Hair follicle dermal papilla cell (primary cell): ENCODE measurements at places on chromosomes 6 and 20. TPM values are rescaled to one million over a fixed set of nuclear protein-coding genes. Genes with fewer than 3 reads are reported as not detected.

The HLA-DQA2 gene
- not detected in 2 replicates for total RNA-seq

The SCRT2 gene
- not detected in 2 replicates for total RNA-seq

The CPNE5 gene
- total RNA-seq, result 0.12 and 0.16 TPM in 2 replicates

The SSTR4 gene
- 0.16 TPM in 1 of 2 replicates, not detected in the other for total RNA-seq

The DEFB127 gene
- not detected in 2 replicates for total RNA-seq

The PNLDC1 gene
- total RNA-seq, result 0.81 and 1.2 TPM in 2 replicates

The RAB44 gene
- total RNA-seq, result under 0.01 TPM in 1 of 2 replicates, not detected in the other

The POM121L2 gene
- total RNA-seq, result not detected in 2 replicates

The ATP5F1E gene
- 13.7 and 15.3 TPM in 2 replicates for total RNA-seq

The ULBP3 gene
- 18.0 and 18.8 TPM in 2 replicates for total RNA-seq

The PRSS16 gene
- total RNA-seq, result not detected in 2 replicates

The GINS1 gene
- total RNA-seq, result 1.7 and 1.8 TPM in 2 replicates

The BPIFB2 gene
- total RNA-seq, result not detected in 2 replicates

The FRK gene
- total RNA-seq, result 1.6 and 1.9 TPM in 2 replicates

The GHRH gene
- not detected in 2 replicates for total RNA-seq

The PTCRA gene
- total RNA-seq, result not detected in 2 replicates

The RFX6 gene
- total RNA-seq, result not detected in 2 replicates

The SCGN gene
- not detected in 2 replicates for total RNA-seq

The ABCF1 gene
- 42.2 and 46.0 TPM in 2 replicates for total RNA-seq

The BTN1A1 gene
- total RNA-seq, result not detected in 2 replicates

The COMMD7 gene
- total RNA-seq, result 26.8 and 29.4 TPM in 2 replicates

The CRISP2 gene
- not detected in 2 replicates for total RNA-seq
